ENCODE measurements at places on chromosomes 2 and 18. TPM values are rescaled to one million over a fixed set of nuclear protein-coding genes. Genes with fewer than 3 reads are reported as not detected.

DNA sequence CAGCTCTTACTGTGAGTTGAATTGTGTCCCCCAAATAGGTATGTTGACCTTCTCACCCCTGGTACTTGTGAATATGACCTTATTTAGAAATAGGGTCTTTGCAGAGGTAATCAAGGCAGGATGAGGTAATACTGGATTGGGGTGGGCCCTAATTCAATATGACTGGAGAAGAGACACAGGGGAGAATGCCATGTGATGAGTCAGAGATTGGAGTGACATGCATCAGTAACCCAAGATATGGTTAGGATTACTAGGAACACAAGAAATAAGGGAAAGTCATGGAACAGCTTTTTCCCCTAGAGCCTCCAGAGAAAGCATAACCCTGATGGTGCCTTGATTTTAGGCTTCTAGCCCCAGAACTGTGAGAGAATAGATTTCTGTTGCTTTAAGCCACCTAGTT lies 37.0 kb upstream of the ATP5MC3 start:
- no peak for DNase-seq

GRCh38 chr18:58033216-58033615 lies 10.8 kb upstream of the NEDD4L start:
- DNase-seq = no peak

GRCh38 chr18:36811430-36811829 lies 17.4 kb downstream of the TPGS2 start:
- DNase-seq = no peak

KIAA2012 gene
- not detected for total RNA-seq

STPG4 gene
- total RNA-seq = not detected

Data from H7 (cell line).